ENCODE measurements at places on chromosomes 11 and 22.

- DNase-seq, result no peak
These were observed 7.0 kb upstream of the L3MBTL2 start for GRCh38 chr22:41198027-41198580.

- no peak for DNase-seq
These were observed 42.8 kb upstream of the HSPA8 start for GRCh38 chr11:123104697-123105096.

DNA sequence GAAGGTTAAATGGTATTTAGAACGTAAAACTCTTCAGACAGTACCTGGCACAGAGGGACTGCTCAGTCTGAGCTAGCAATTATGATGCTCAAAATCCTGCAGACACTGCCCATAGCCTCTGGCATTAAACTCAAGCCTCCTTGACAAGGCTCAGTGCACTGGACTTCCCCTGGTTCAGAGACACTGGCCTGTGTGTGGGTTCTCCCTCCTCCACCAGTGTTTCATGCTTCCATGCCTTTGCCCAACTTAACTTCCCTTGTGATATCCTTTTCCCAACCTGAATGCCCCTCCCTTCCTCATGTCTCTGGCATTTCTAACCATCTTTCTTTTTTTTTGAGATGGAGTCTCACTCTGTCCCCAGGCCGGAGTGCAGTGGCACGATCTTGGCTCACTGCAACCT lies 9.1 kb downstream of the LTBP3 start:
- no peak for DNase-seq

GRCh38 chr11:119880143-119880542 lies 151.1 kb upstream of the NECTIN1 start:
- DNase-seq, result no peak

DNA sequence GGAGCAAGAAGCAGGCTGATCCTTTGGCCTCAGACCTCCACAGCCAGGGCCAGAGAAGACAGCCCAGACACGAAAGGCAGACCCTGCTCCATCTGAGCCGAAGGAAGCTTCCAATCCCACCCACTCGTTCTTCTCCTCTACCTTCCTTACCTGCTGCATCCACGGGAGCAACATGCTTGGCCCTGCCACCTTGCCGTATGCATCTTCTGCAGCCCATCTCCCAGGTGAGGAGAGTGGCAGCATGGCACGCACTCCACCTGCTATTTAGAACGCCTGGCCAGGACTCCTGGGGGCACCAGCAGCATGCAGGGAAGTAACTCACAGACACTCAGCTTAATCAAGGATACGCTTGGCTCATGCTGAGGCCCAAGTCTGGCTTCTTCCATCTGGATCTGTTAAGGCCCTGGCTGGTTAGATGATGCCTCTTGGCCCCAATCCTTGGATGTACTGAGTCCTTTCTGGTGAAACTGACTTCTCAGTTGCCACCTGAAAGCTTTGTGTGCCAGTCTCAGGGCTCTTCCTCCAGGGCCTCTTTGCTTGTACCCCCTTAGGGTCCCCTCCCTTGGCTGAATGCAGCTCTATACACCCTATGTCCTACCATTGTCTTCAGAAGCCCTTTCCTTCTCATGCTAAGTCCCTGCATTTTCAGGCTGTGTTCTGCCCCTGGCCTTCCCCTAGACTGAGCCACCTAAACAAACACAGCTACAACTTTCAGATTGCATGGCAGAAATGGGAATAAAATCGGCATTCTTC lies 604.9 kb downstream of the BUD13 start:
- DNase-seq, result no peak

- DNase-seq, result no peak
These were observed 20.4 kb downstream of the RSPH14 start for GRCh38 chr22:23121424-23121823.

- no peak for DNase-seq
These were observed 616 bp downstream of the GGT5 start for GRCh38 chr22:24244144-24244787.

DNA sequence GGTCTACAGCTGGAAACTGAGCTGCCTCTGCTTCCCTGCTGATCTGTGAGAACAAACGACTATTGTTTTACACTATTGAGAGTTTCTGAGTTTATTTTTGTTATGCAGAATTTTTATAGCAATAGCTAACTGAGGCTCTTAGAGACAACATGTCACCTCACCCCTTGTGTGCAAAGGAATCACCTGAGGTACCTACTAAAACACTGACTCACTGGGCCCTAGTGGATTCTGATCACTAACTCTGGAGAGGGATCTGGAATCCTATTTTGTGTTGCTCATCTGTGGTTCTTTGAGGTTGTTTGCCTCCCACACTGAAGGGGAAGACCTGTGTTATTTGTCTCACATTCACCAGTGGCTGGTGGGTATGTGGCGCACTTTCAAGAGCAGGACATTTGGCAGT lies 13.4 kb upstream of the B3GAT1 start:
- DNase-seq, result no peak

- DNase-seq, result no peak
These were observed 55.1 kb upstream of the CLDN5 start for GRCh38 chr22:19579115-19579811.
